Stomach (tissue), 19 donors: ENCODE measurements at places on chromosomes 7 and 10. TPM values are rescaled to one million over a fixed set of nuclear protein-coding genes. Genes with fewer than 3 reads are reported as not detected.
A peak's percentile ranks its signal among the peaks of the same experiment; 100 is the strongest.

CALHM3 gene
- not detected for total RNA-seq

DNA sequence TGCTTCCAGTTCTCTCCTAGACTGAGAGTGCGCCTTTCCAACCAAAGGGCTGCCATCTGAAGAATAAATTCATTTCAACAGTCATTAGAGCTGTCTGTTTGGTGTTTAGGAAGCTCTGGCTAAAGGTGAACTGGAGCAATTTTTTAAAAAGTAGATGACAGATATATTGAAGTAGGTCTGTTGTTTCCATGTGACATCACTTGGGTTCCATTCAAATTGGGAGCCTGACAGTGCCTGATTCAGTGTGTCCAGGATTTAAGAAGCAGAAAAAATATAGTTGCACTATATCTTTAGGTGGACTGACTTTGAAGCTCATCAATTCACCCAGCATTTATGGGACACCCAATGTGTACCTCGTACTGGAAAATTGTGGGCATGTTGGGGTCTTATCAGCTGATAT lies 367.7 kb downstream of the BBS9 start:
- H3K4me1 ChIP-seq, result no peaks in the 10 kb centered on the region
- H3K4me3 ChIP-seq, result no peak overlapping the region
- H3K27me3 ChIP-seq, result no peaks in the 10 kb centered on the region

GRCh38 chr7:44438816-44439215 lies 51.6 kb downstream of the NUDCD3 start:
- H3K27me3 ChIP-seq, result no peaks in the 10 kb centered on the region
- H3K4me3 ChIP-seq, result no peak overlapping the region
- no peak overlapping the region for H3K27ac ChIP-seq
- H3K4me1 ChIP-seq, result no peaks in the 10 kb centered on the region

- no peaks in the 10 kb centered on the region for H3K27me3 ChIP-seq
- H3K4me3 ChIP-seq, result no peak overlapping the region
- peak overlapping the region; percentile 19 for H3K27ac ChIP-seq
- DNase-seq, result peak; percentile 93
- H3K36me3 ChIP-seq, result peaks cover 44% of the 10 kb centered on the region
Measured at GRCh38 chr7:44767912-44768627, 19.4 kb downstream of the ZMIZ2 start.

- no peak overlapping the region for H3K27ac ChIP-seq
- H3K27me3 ChIP-seq, result no peaks in the 10 kb centered on the region
- H3K36me3 ChIP-seq, result peaks cover 40% of the 10 kb centered on the region
- H3K4me3 ChIP-seq, result no peak overlapping the region
Measured at GRCh38 chr10:70565556-70566514, 36.7 kb downstream of the PRF1 start.

DNA sequence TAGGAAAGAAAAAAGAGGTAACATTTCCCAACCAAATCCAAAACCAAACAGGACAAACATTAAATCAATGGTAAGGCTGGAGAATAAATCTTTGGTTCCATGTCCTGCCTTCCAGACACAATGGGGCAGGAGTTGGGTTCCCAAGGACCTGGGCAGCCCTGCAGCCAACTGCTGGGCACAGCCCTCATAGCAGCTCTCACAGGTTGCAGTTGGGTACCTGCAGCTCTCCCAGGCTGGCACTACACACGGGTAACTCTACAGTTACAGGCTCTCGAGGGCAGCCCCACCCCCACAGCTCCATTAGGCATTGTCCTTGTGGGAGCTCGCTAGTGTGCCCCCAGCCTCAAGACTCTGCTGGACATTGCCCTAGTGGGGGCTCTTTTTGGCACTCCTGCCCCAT lies 7.5 kb downstream of the GRB10 start:
- no peak overlapping the region for H3K4me3 ChIP-seq
- DNase-seq, result no peak
- H3K4me1 ChIP-seq, result peaks cover 38% of the 10 kb centered on the region
- no peak overlapping the region for H3K27ac ChIP-seq
- H3K36me3 ChIP-seq, result no peaks in the 10 kb centered on the region

NEUROG3 gene
- total RNA-seq, result not detected

CAMK1D gene
- 8.1 TPM for total RNA-seq

- no peak overlapping the region for H3K27ac ChIP-seq
- H3K36me3 ChIP-seq, result peaks cover 68% of the 10 kb centered on the region
- H3K4me3 ChIP-seq, result no peak overlapping the region
- H3K4me1 ChIP-seq, result peaks cover 30% of the 10 kb centered on the region
- no peak for DNase-seq
- H3K27me3 ChIP-seq, result no peaks in the 10 kb centered on the region
Measured at GRCh38 chr7:102473271-102473991, 5.3 kb downstream of the POLR2J start.

GIMAP5 gene
- total RNA-seq, result 21.1 TPM

ANKRD1 gene
- total RNA-seq, result 1.5 TPM

ADCK2 gene
- total RNA-seq, result 2.7 TPM

- no peaks in the 10 kb centered on the region for H3K27me3 ChIP-seq
- H3K27ac ChIP-seq, result no peak overlapping the region
- H3K4me1 ChIP-seq, result no peaks in the 10 kb centered on the region
- H3K36me3 ChIP-seq, result no peaks in the 10 kb centered on the region
Measured at GRCh38 chr7:111240371-111240770, 149.4 kb downstream of the LRRN3 start.

GRCh38 chr10:117188371-117188770 lies 8.9 kb upstream of the KCNK18 start:
- H3K4me1 ChIP-seq, result no peaks in the 10 kb centered on the region
- H3K36me3 ChIP-seq, result no peaks in the 10 kb centered on the region
- H3K4me3 ChIP-seq, result no peak overlapping the region
- H3K27me3 ChIP-seq, result no peaks in the 10 kb centered on the region
- DNase-seq, result no peak

DNA sequence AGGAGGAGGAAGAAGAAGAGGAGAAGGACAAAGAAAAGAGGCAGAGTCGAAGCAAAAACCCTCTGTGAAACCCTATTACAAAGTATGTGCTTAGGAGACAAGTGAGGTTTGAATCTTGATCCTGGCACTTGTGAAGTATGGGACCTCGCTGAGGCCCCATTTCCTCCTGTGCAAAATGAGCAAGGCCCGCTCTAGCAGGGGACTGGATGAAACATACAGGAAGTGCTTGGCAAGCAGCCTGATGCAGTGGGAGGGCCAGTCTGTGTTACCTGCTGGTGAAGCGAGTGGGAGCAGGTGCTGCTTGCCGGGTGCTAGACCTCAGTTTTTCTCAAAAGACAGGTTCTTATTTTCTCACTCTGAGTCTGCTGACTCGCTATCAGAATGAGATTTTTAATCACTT lies 150.4 kb downstream of the JCAD start:
- H3K27ac ChIP-seq, result no peak overlapping the region
- H3K27me3 ChIP-seq, result no peaks in the 10 kb centered on the region
- H3K4me3 ChIP-seq, result no peak overlapping the region
- no peaks in the 10 kb centered on the region for H3K36me3 ChIP-seq
- peak; percentile 58 for DNase-seq

MRPL43 gene
- total RNA-seq, result 29.9 TPM

TEX47 gene
- not detected for total RNA-seq

DNA sequence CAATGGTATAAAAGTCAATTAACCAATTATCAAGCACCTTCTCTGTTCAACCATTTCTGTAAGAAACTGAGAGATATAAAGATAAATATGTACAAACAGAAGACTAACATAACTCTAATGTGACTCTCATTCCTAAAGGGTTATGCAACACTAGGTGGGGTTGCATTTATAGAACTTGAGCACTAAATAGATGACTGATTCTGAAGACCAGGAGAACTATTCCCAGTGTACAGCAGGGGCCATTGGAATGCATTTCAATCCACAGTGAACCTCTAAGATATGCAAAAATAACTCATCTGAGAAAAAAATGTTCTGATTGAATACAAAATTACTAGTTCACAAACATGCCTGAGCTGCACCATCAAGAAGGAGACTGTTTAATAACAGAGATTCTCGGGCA lies 341.2 kb upstream of the STEAP1 start:
- H3K36me3 ChIP-seq, result no peaks in the 10 kb centered on the region
- H3K27me3 ChIP-seq, result no peaks in the 10 kb centered on the region
- no peak overlapping the region for H3K4me3 ChIP-seq
- DNase-seq, result no peak
- no peak overlapping the region for H3K27ac ChIP-seq
- H3K4me1 ChIP-seq, result no peaks in the 10 kb centered on the region

DNA sequence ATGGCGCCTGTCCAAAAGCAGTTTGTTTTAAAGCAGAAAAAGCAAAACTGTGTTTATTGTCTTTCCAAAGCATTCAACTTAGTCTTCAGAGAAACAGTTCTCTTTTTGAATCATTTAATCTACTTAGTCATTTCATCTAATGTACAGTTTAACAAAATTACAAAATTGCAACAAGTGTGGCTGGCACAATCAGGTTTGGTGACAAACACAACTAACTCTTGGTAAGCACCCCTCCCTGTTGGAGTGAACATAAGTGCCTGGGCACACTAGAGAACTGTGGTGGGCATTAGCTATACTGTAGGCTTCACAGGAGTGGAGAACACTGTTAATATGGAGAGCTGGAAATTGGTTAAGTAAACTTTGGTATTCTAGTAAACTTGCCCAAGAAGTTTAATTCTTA lies 6.9 kb downstream of the CREM start:
- H3K36me3 ChIP-seq, result no peaks in the 10 kb centered on the region

MYH16 gene
- not detected for total RNA-seq

- H3K4me1 ChIP-seq, result peaks cover 76% of the 10 kb centered on the region
- H3K27me3 ChIP-seq, result no peaks in the 10 kb centered on the region
- H3K36me3 ChIP-seq, result peaks cover 30% of the 10 kb centered on the region
Measured at GRCh38 chr10:113711142-113711541, 31.4 kb downstream of the CASP7 start.

GRCh38 chr10:130899856-130900255 lies 411.7 kb downstream of the TCERG1L start:
- no peak overlapping the region for H3K27ac ChIP-seq
- no peaks in the 10 kb centered on the region for H3K4me1 ChIP-seq
- no peaks in the 10 kb centered on the region for H3K27me3 ChIP-seq
- no peaks in the 10 kb centered on the region for H3K36me3 ChIP-seq

DNA sequence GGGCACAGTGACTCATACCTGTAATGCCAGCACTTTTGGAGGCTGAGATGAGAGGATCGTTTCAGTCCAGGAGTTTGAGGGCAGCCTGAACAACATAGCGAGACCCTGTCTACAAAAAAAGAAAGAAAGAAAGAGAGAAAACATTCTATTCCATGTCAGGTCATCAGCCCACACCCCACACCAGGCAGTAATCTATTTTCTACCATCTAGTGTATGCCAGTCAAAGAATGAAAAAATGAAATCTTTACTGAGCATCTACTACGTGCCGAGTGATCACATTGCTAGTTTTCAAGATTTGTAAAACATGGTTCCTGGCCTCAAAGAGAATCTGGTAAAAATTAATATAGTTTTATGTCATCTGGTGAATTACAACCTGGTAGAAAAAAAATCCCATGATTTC lies 3.1 kb upstream of the EPHB4 start:
- no peak for DNase-seq
- no peak overlapping the region for H3K4me3 ChIP-seq
- H3K4me1 ChIP-seq, result peaks cover 36% of the 10 kb centered on the region
- peaks cover 38% of the 10 kb centered on the region for H3K27me3 ChIP-seq

GRCh38 chr7:27906385-27907091 lies 166.6 kb downstream of the TAX1BP1 start:
- DNase-seq, result no peak
- no peak overlapping the region for H3K4me3 ChIP-seq
- no peaks in the 10 kb centered on the region for H3K4me1 ChIP-seq
- H3K36me3 ChIP-seq, result no peaks in the 10 kb centered on the region
- no peak overlapping the region for H3K27ac ChIP-seq

DNA sequence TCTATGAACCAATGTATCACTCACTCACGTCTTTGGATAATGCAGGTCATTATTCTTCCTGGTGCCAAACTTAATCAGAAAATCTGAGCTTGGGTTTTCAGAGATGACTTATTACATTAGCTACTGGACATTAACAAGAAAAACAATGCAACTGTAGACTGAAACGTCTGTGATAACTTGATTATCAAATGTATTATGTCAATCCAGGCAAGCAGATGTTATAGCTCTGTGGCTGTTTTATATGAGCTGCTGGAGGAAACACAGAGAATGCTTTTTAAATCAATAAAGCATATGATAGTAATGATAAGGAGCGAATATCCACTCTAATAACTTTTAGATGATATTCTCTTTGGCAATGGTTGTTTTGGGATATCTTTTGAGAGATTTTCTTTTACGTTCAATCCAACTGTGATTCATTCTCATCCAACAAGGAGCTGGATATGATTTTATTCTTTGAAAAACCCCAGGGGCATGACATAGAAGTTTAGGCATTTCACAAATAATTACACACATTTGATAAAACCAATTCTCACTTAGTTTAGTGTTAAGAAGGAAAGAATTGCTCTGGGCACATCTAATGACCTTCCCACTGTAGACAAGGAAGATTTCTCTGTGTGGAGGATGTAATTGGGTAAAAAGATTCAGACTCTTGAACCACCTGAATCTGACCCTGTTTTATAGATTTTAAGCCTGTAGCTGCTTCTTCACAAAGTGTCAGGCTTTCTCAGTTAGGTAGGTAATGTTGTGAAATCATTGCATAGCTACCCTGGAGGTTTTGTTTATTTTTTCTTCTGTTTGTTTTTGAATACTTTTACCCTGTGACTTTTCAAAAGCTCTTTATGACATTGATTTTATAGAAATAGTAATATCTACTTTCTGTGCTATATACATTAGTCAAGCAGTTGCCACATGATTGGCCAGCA lies 1124.7 kb downstream of the DNAJB9 start:
- H3K27ac ChIP-seq, result no peak overlapping the region
- DNase-seq, result peak; percentile 2
- no peaks in the 10 kb centered on the region for H3K36me3 ChIP-seq
- no peaks in the 10 kb centered on the region for H3K27me3 ChIP-seq
- no peaks in the 10 kb centered on the region for H3K4me1 ChIP-seq
- H3K4me3 ChIP-seq, result no peak overlapping the region

DNA sequence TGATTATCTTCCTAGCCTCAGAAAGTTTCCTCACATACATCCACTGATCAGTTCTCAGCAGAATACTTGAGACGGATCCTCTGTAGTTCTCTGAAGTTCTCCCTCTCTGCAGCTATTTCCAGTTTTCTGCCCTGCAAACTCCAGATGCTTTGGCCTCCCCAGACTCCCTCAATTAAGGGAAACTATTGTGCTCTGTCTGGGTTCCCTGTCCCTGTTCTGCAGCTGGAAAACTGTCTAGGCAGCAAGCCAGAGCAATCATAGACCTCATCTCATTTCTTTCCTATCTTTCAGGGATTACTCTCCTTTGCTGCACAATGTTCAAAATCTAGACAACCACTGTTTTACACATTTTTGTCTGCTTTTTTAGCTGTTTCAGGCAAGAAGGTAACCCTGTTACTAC lies 9.2 kb downstream of the MICU1 start:
- no peaks in the 10 kb centered on the region for H3K27me3 ChIP-seq
- H3K4me3 ChIP-seq, result no peak overlapping the region
- H3K36me3 ChIP-seq, result no peaks in the 10 kb centered on the region
- DNase-seq, result no peak
- H3K27ac ChIP-seq, result no peak overlapping the region

CLCN1 gene
- not detected for total RNA-seq

TDRD1 gene
- not detected for total RNA-seq
